Anterior cingulate cortex (tissue), 58 donors: ENCODE measurements at places on chromosomes 1 and 21.

DNA sequence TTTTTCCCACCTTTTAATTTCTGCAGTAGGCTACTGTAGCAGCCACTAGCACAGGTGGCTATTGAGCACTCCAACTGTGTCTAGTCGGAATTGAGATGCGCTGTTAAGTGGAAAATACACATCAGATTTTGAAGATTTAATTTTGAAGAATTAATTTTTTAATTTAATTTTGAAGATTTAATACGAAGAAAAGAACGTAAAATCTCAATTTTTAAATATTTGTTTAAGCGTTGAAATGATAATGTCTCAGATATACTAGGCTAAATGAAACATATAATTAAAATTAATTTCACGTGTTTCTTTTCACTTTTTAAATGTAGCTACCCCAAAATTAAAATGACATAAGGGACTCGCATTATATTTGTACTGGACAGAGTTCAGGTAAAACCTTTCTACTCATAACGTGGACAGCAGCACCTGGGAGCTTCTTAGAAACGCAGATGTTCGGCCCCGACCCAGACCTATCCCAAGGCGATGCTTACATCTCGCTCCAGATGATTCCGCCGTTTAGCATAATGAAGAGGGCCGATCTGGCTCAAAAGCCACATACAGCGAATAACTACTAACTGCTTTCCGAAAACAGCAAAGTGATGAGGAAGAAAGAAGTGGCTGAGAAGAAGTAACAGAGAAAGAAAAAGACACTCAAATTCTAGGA lies 717 bp downstream of the CRYZL1 start:
- peak; percentile 40 for DNase-seq

DNA sequence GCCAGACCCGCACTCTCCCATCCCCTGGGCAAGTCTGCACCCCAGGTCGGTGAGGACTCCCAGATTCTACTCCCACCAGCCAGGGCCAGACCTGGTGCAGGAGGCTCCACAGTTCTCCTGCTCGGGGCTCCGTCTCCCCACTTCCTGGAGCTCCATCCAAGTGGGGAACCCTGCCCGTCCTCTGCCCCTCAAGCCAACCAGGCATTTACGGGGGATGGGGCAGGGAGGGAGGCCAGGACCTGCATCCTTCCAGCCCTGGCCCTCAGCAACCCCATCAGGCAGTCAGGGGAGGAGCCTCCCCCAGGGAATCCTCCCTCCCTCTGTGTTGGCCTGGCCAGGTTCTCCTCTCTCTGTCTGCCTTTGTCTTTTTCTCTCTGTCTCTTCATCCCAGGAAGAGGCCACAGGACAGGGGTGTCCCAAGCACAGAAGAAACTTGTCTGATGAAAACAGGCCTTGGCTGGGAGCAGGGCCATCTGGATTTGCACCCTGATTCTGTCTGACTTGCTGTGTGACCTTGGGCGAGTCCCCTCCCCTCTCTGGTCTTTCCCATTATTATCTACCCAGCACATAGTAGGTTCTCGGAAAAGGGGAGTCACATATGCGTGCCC lies 18.5 kb upstream of the EPHA2 start:
- no peak for DNase-seq

- DNase-seq = no peak
Measured at GRCh38 chr21:32391755-32392154, 1.1 kb downstream of the URB1 start.

- DNase-seq = no peak
Measured at GRCh38 chr1:200323856-200324400, 85.9 kb downstream of the ZNF281 start.

GRCh38 chr1:15681349-15682292 lies 2.5 kb upstream of the PLEKHM2 start:
- DNase-seq = no peak
